ENCODE measurements at places on chromosomes 12 and 14.

DNA sequence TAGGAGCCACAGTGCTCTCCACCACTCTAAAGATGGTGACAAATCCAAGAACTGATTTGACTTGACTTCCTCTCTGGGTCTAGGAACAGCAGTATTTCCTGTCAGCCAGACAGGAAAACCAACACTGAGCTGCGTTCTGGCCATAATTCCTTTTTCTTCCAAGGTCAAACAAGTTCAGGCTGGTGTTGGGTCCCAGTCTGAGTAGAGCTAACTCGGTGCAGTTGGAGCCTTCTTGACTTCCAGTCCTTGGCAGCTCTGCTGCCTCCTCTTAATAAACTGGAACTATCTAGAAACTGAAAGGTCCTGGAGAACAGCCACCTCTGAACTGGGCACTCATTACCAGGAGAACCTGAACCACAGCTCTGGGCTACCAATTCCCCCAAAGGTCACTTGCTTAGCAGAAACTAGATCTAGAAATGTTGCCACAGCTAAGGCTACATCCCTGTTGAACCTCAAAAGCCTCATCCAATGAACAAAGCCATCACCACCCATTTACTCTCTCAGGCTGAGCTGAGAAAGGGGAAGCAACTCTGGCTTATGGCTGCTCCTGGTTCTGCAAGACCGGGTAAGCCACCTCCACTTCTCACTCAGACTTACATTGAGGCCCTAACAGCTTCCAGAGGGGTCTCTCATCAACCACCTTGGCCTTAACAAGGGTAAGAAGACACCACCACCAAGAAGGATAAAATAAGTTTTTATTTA is 27.7 kb downstream of the MAX start:
- DNase-seq = no peak

DNA sequence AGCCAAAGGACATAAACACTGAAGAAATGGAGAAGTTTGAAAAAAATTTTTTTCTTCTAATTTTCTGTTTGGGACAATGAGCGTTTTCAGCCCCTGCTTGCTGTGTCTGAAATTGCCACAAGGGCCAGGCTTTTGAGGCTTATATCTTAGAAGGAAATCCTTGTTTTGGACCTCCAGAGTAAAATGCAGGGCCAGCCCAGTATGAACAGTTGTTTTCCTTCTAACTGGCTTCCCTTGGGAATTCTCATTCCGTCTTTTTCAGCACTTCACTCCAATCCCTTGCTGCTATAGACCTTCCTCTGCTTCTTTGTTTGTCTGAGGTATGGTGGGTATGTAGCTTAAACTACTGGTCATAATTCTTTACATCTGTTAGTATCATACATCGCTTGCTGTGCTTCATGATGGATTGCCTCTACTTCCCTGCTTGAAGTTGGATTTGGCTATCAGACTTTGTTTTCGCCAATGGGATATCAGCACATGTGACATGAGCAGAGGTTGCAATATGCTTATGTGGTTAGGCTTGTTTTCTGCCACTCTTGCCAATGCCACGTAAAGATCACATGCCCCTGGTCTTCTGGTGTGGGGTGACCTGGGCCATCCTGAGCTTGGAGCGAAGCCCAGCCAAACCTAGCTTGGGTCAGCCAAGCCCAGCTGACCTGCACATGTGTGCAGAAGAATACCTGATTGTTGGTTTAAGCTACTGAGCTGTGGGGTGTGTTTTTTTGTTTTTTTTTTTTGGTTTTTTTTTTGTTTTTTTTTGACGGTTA is 64.7 kb downstream of the AVPR1A start:
- DNase-seq = no peak

GRCh38 chr12:18400186-18400585 is 138.9 kb downstream of the PIK3C2G start:
- DNase-seq = no peak

DNA sequence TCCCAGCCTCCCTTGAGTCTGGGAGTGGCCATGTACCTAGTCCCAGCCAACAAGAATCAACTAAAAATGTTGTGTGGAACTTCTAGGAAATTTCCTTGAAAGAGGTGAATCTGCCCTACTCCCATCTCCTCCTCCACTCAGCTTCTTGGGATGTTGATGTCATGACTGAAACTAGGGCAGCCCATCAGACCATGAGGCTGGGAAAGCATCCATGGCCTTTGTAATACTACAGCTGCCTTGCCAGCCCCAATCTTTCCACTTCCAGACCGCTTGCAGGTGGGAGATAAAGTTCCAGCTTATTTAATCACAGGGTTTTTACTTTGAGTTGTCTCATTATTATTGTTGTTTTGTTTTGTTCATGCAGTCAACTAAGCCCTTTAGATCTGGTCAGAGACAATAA is 170.3 kb upstream of the LMNTD1 start:
- no peak for DNase-seq

DNA sequence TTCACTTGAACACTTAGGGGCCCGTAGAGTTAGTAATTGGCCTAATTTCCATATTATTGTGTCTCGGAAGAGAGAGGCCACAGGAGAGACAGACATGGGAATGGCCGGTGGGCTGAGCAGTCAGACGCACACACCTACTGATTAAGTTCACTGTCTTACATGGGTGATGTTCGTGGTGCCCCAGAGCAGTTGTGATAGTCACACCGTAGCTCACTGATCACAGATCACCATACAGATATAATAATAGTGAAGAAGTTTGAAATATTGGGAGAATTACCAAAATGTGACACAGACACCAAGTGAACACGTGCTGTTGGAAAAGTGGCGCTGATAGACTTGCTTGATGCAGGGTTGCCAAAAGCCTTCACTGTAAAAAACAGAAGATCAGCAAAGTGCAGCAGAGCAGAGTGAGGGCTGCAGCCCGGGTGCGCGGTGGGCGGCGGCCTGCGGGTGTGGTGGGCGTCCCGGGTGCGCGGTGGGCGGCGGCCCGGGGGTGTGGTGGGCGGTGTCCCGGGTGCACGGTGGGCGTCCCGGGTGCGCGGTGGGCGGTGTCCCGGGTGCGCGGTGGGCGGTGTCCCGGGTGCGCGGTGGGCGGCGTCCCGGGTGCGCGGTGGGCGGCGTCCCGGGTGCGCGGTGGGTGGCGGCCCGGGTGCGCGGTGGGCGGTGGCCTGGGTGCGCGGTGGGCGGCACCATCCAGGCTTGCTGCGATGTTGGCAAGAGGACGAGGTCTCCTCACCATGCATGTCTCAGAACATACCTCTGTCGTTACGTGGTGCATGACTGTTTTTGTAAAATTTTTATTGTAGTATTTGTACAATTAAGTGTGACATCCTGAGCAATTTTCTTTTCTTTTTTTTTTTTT is 34.3 kb upstream of the TEX22 start:
- DNase-seq = peak; percentile 94

DNA sequence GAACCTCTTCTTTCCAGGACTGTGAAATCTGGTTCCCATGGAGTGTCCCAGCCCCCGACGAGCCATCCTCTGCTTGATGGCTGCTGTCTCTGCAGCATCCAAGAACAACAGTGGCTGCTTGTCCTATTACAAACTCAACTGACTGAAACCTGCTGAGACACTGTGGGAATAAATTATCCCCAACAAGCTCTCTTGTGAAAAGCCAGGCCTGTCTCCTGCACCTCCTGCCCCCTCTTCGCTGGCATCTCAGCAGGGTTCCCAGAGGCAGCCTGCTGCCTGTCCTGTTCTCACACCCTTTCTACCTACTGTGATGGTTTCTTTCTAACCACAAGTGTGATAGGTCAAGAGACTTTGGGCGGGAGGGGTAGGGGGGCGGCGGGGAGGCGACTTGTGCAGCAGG is 180.2 kb downstream of the TSPAN9 start:
- DNase-seq = no peak

DNA sequence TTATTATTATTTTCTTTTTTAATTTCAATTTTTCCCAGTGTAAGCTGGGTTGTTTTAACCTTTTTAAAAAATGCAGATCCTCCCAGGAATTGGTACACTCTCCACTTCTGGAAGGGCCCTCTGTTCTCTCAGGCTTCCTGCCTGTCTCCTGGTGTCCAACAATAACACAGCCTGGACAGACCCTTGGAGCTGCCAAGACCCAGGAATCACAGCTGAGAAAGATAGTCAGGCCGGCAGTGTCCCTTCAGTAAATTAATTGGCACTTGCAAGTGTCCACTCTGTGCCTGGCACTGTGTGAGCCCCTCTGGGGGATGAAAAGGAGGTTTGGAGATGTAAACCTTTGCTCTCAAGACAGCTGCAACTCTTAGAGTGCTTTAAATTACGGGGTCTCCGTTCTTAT is 113.3 kb downstream of the SMOC1 start:
- no peak for DNase-seq

- DNase-seq = peak; percentile 38
These were observed 25.0 kb downstream of the OTUB2 start for GRCh38 chr14:94051115-94051514.

- DNase-seq = peak; percentile 35
These were observed 244.9 kb upstream of the LRIG3 start for GRCh38 chr12:59164991-59165718.

GRCh38 chr12:99152337-99152736 is 495.2 kb upstream of the GARIN6 start:
- DNase-seq = no peak

GRCh38 chr14:76088326-76088725 is 63.4 kb upstream of the GPATCH2L start:
- DNase-seq = no peak

DNA sequence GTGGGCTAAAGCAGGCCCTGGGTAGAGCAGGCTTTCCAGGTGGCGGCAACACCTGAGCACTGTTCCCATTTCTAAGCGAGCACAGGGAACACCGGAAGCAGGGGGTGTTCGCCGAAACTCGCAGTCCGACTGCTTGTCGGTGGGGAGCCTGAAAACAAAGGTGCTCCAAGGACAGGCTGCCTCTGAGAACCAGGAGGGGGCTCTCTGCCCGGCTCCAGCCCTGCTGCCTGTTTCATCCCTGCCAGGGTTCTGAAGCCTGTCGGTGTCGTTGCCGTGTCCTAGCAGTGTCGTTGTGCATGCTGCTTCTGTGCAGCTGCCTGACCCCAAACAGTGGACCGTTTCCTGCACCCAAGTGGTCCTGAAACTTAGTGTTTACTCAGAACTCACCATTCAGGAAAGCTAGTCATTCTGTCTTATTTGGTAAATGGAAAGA is 21.8 kb downstream of the CCNK start:
- no peak for DNase-seq

DNA sequence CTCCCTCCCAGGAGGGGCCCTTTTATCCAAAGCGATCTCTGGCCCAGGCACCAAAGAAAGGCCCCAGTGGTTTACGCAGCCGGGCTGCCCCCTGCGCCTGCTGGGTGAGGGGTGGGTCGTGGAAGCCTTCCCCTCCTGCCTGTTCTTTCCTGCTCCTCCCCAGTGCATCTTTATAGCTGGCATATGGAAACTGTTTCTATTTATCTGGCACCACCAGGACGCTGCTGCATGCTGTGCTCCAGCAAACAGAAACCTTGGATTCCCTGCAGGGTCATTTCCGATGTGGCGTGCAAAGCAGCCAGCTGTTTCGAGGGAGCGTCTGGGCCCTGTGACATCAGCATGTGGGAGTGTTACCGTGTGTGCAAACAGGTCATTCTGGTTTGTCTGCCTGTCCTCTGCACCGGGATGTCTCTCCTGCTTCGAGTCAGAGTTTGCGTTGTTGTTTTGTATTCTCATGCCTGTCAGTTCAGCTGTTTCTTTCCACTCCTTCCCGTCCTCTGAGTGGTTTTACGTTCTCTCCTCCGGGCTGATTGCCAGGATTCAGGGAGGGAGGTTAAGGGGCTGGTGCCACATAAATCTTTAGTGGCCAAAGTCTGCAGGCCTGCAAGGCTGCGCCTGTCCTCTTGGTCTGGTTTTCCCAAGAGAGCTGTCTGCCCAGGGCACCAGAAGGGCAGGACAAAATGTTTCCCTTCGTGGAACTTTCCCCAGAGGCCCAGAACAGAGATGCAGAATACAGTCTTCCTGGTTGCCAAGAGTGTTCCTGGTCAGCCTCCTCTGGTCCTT is 24.6 kb downstream of the TPCN1 start:
- DNase-seq = peak; percentile 72

GRCh38 chr14:79077096-79077495 is 906.9 kb downstream of the NRXN3 start:
- no peak for DNase-seq

- DNase-seq = peak; percentile 72
These were observed 132.3 kb downstream of the SNAPC1 start for GRCh38 chr14:61894452-61895077.

DNA sequence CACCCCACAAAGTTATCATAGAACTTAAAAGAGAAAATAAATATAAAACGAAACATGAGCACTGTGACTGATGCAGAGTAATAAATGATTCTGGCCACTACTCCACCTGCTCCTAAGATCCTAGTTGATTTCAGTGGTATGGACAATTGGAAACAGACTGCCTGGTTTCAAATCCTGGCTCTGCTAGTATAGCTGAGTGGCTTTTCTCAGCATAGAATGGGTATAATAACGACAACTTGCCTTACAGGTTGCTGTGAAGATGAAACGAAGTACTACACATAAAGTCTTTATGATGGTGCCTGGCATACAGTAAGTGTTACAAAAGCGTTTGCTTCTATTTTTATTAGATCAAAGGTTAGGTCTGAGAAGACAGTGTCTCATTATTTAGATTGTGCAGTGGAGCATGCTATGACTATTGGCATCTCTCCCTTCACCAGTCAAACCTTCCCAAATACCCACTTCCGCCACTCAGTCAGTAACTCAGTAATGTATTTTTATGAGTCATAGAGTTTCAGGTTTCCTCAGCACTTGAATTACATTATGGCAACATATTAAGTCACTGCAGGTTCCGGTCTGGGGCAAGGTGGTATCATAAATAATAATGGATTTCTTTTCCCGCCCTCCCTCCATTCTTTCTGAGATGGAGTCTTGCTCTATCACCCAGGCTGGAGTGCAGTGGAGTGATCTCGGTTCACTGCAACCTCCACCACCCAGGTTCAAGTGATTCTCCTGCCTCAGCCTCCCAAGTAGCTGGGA is 29.7 kb upstream of the NR2C1 start:
- no peak for DNase-seq

DNA sequence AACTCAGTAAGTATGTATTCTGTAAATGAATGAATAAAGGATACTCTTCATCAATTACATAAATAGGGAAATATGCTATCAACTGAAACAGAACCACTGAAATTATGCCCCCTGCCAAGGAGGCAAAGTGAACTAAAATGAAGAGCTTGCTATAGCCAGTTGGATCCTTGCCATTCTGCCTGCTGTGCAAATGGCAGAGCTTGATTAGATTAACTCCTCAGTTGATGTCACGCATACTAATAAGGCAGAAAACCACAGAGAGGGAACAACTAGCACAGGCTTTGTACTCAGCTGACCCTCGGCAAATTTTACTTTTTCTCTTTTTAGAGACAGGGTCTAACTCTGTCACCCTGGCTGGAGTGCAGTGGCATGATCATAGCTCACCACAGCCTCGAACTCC is 36.7 kb upstream of the FERMT2 start:
- DNase-seq = no peak

DNA sequence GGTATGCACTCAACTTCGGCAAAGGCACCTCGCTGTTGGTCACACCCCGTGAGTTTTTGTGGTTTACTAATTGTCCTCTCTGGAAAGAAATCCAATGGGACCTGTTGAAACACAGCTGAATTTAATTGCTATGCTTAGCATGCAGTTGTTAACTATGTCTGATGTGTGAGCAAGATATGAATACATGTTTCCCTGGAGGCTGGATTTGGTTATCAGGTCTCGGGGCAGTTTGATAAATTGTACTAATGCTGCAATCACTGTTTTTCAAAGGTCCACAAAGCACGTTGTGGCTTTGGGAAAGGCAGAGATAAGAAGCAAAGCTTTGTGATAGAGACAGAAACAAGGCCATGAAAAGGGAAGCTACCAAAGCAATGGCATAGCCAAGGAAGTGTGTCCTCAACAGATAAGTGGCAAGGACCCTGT is 91.3 kb downstream of the DAD1 start:
- no peak for DNase-seq

- peak; percentile 57 for DNase-seq
These were observed 7.6 kb upstream of the RAB21 start for GRCh38 chr12:71746974-71747611.
